ENCODE measurements at places on chromosomes 1 and 21. TPM values are rescaled to one million over a fixed set of nuclear protein-coding genes. Genes with fewer than 3 reads are reported as not detected.

DNA sequence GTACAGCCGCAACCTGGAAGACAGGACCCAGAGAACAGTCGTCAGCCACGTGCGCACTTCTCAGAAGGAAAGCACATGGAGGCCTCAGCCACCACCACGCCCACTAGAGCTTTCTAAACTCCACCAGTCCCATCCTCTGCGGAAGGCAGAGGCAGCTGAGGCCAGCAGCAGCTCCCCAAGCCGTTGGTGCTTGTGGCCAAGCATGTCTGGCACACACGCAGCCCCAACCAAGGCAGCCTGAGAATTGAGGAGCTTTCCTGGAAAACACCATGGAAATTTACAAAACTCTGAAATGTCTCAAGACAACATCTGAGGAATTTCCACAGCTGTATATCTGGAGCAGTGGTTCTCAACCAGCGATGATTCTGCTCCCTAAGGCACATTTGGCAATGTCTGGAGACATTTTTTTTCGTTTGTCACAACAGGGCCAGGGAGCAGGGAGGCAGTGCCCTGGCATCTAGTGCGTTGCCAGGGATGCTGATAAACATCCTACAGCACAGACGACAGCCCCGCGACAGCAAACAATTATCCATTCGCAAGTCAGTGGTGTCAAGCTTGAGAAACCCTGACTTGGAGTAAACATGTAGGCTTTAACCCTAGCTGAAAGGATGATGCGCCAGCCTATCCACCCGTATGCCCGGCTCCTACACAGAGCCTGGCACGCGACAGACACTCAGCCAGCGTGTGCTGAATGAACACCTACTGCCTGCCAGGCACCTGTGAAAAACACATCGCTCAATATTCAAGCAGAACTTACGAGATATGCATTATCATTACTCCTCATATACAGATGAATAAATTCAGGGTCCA lies 24.7 kb downstream of the NPHP4 start:
- DNase-seq = no peak

Gene RNF186
- not detected for total RNA-seq

Gene ZBTB8A
- total RNA-seq = 7.1 TPM

Gene CCDC24
- total RNA-seq = 2.6 TPM

Gene DNAH14
- 33.9 TPM for total RNA-seq

Gene CLCN6
- total RNA-seq = 12.6 TPM

GRCh38 chr1:25912076-25912831 lies 6.0 kb upstream of the STMN1 start:
- DNase-seq = peak; percentile 75

- no peak for DNase-seq
Measured at GRCh38 chr1:221118176-221118937, 239.1 kb downstream of the HLX start.

Gene TOR3A
- total RNA-seq = 32.5 TPM

- no peak for DNase-seq
Measured at GRCh38 chr1:15446212-15446611, 8.0 kb downstream of the CTRC start.

All from fibroblast of the aortic adventitia (primary cell).